ENCODE measurements at places on chromosomes 12 and 14.

DNA sequence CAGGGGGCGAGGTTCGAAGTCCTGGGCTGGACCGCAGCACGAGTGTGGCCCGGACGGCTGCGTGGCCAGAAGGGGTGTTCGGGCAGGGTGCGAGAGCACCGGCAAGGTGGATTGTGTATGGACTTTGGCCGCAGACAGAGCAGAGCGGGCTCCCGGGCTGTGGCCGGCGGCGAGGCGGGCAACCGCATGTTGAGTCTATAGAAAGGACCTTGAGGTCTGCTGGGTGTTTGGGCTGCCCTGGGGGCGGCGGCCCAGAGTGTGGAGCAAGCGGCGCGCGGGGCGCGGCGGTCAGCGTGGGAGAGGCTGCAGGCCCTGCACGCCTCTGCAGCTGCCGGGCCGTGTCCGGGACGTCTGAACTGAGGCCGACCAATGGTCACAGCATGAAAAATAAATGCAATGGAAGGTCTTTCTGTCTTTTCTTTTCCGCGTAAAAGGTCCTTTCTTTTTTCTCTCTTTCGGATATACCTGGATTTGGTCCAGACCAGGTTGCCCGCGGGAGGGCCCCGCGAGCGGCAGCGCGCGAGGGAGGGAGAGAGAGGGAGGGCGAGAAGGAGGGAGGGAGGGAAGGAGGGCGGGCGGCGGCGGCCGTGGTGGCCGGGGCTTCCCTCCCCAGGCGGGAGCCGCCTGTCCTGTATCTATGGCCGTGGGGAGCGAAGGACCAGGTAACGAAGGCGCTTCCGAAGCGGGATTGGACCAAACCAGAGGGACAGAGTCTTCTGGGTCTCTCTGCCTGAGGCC lies 5.5 kb upstream of the HOXC9 start:
- DNase-seq = peak; percentile 51

- no peak for DNase-seq
Measured at GRCh38 chr12:76881142-76881541, 2.3 kb upstream of the CSRP2 start.

- DNase-seq = no peak
Measured at GRCh38 chr12:54222609-54223008, 33.8 kb upstream of the SMUG1 start.

DNA sequence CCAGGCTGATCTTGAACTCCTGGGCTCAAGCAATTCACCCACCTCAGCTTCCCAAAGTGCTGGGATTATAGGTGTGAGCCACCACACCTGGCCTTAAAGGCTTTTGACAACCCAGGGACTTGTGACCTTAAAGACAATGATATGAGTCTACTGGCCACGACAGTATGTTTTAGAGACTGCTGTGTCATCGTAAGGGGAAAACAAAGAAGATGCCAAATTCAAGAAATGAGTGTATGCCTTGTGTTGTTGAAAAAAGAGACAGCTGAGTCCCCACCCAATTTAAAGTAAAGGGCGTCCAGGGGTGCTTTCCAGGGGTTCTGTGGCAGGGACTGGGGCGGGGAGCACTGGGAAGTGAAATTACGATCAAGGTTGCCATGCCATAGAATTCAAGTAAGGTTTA lies 26.4 kb upstream of the FBXO21 start:
- DNase-seq = no peak

- no peak for DNase-seq
Measured at GRCh38 chr14:50544911-50545310, 12.5 kb upstream of the MAP4K5 start.

DNA sequence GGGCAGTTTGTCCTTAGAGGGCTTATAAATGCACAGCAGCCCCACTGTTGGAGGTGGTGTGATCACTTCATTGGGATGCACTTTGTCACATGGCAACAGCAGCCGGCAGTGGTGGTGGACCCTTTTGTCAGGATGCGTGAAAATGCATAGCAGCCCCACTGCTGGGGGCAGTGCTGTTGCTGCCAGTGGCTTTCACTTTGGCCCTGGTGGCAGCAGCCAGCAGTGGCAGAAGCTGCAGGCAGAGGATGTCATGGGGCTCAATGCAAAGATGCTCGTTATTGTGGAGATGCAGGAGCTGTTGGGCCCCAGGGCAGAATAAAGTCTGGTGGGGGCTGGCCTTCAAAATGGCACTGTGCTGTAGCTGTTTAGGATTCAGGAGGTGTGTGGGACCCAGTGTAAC lies 173.0 kb upstream of the DAAM1 start:
- peak; percentile 8 for DNase-seq

- DNase-seq = no peak
Measured at GRCh38 chr12:66862356-66862985, 183.6 kb upstream of the GRIP1 start.

GRCh38 chr12:109844091-109844490 lies 10.9 kb upstream of the TRPV4 start:
- no peak for DNase-seq

DNA sequence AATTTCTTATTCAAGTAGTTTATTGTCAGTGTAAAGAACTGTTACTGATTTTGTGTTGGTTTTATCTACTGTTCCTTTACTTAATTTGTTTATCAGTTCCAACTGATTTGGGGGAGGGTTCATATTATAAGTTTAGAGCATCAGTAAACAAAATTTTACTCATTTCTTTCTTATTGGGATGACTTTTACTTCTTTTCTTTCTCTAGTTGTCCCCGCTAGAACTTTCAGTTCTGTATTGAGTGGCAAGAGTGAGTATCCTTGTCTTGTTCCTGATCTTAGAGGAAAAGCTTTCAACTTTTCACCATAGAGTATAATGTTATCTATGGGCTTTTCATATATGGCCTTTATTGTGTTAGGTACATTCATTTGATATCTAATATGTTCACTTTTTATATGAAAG lies 584.1 kb downstream of the LRFN5 start:
- no peak for DNase-seq

DNA sequence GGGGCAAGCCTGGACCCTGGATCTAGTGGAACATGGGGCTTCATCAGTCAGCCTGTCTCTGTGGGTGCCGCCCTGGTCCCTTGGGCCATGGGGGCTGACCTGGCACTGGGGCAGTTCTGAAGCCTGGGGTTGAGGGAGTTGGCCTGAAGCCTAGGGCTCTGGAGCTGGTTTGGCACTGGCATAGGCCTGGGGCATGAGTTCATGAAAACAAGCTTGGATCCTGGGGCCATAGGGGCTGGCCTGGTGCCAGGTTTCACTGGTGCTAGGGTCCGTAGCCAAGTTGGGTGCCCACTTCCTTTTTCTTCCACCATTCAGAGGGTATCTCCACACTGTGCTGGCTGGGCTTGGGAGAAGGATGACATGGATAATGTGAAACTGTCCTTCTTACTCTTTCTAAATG lies 26.6 kb upstream of the ANO4 start:
- no peak for DNase-seq

DNA sequence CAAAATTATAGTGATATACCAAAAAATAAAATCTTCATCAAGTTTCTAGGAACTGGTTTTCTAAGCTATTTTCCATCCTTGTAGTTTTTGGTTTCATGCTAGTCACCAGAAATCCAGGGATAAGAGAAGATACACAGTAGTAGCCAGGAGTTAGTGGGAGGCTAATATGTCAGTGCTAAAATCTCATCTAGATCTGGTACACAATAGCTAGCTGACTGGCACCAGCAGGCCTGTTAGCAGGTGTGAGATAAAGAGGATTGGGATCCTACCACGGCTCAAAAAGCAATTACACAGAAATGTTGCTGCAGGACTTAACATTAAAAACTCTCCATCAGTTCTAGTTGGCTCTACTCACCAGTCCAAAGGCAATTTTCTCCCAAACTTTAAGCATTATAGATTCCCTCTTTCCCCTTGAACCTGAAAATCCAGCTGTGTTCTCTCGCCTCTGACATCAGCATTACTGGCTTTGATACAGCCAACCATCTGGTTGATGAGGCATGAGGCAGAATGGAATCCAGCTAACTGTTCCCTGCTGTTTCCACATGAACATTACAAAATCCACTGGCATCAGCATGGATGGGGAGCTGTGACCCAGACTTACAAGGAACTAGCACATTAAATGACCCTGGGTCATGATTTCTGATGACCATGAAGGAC lies 41.8 kb upstream of the CCDC196 start:
- DNase-seq = no peak

- no peak for DNase-seq
Measured at GRCh38 chr14:99876406-99876805, 83.2 kb downstream of the EML1 start.

GRCh38 chr12:119644930-119645329 lies 23.0 kb upstream of the PRKAB1 start:
- no peak for DNase-seq
